ENCODE measurements at places on chromosomes 7 and 10. TPM values are rescaled to one million over a fixed set of nuclear protein-coding genes. Genes with fewer than 3 reads are reported as not detected.

The BHLHA15 gene
- 0.47 TPM for polyA plus RNA-seq

The MYO1G gene
- polyA plus RNA-seq, result 0.77 TPM

DNA sequence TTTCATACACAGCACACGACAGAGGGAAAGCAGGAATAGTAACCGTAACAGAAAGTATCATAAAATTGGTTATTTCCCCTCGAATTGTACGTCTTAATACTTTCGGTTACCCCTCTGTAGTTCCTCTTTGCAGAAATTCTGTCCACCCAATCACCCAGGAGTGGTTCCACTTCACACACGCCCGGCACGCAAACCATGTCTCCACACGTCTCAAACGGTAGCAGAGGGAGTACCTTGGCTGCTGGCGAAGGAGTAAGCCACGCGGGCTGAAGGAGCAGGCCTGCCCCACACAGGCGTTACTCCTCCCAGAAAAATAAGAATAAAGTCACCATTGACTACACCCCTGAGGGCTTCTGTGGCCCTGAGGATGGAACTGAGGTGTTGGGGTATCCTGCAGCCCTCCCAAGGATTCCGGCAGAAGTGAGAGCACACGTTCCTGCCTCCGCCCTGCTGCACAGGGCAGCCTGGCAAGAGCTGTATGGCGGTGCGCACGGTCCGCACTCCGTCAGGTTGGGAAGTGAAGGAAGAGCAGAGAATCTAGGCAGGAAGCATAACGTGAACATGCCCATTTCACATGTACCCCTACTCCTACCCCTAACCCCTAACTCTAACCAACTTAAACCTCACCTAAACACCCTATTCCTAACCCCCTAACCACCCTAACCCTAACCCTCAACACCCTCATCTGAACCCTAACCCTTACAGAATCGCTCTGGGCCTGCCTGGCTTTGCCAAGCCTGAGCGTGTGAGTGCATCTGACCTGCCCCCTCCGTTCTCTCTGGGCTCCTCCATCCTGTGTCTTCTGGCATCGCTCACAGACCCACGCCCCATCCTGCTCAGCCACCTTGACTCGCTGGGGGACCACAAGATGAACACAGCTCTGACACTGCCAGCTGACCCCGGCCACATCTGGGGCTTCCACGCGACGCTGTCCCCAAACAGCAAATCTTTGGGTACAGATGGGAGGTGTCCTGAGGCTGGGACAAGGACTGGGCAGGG, 18.2 kb downstream of the GPR146 start:
- no peak for DNase-seq

DNA sequence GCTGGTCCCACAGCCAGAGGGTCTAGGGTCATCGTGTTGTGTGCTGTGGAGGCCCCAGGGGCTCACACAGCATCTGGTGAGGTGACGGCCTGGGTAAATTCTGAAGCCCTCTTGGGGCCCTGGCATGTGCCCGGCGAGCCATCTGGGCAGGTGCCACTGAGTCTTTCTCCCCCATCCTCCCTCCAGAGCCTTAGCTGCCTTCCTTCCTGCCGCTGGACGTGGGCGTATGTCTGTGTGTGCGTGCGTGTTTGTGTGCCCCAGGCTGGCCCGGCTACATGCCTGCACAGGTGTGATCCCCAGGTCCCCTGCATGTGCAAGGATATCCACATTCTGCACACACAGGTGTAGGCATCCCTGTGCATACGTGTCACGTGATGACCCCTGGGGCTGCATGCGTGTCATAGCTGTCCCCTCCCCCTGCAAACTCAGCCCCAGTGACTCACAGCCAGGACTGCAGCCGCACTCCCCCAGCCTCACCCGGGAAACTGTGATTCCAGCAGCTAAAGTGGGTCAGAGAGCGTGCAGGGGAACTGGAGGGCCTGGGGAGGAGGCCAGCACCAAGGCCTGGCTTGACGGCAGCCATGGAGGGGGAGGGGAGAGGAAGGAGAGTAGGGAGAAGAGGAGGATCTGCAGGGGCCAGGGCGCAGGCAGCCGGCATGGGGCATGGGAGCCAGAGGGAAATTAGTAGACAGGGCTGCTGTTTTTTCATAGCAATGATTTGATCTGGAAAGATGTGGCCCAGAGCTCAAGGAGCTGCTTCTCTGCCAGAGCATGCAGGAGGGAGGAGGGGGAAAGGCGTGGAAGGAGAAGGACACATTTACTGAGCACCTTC, 46.4 kb downstream of the ELFN1 start:
- DNase-seq, result no peak

The SCIN gene
- polyA plus RNA-seq, result 0.34 TPM

The TUBAL3 gene
- 0.20 TPM for polyA plus RNA-seq

The ADRA2A gene
- 4.4 TPM for polyA plus RNA-seq

- DNase-seq, result no peak
Observed at GRCh38 chr7:154857728-154858681, 144.9 kb downstream of the PAXIP1 start.

Data from forelimb muscle (tissue), 1 donor.